ENCODE measurements at places on chromosomes 3 and 15. TPM values are rescaled to one million over a fixed set of nuclear protein-coding genes. Genes with fewer than 3 reads are reported as not detected.

- peak; percentile 77 for DNase-seq
These were observed at the start of gene NUP210 for GRCh38 chr3:13420045-13420830. Gene NUP210, minus strand, starts transcription at chr3:13420322. Its CDS starts 96 bp downstream, at chr3:13420226.

DNA sequence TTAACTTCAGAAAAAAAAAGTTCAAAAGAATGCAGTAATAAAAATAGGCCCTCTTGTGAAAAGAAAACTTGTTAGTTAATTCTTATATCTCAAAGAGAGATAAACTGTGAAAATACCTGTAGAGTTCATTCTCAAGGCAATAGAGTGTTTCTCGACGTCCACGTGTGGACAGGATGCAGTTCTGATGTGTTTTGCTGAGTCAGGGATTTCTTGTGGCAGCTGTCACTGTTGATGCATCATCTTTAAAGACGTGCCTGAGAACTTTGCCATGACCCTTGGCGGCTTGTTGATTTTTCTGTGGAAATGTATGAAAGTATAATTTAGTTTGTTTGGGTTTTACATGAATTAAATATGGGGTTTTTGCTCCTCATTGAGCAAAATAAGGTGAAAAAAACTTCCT is 702.2 kb downstream of the NLGN1 start:
- no peak for DNase-seq

- no peak for DNase-seq
These were observed 32.1 kb downstream of the CLDN18 start for GRCh38 chr3:138042043-138042442.

DNA sequence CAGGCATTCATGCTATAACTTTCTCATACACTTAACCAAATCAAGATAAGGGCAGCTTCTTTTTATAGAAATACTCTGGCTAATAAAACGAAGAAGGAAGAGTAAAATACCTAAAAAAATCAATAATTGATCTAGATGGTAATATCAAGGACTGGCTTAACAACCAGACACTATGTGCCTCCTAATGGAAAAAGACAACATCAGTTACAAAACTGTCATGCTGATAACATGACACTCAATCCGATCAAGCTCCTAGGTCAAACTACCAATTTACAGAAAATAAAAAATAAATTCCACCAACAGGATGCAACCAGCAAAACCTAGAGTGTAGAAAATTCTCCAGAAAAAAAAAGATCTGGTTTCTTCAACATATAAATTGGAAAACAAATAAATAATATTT is 634.6 kb downstream of the IGSF11 start:
- no peak for DNase-seq

- DNase-seq = no peak
These were observed 129.3 kb downstream of the EEFSEC start for GRCh38 chr3:128282380-128283196.

CACNA2D3 gene
- total RNA-seq = 0.55 TPM

Data from mucosa of descending colon (tissue), 3 donors.